ENCODE measurements at places on chromosomes 12 and 14. TPM values are rescaled to one million over a fixed set of nuclear protein-coding genes. Genes with fewer than 3 reads are reported as not detected.

PALS1 gene
- 31.8 TPM for total RNA-seq

APOF gene
- total RNA-seq: not detected

CD163 gene
- total RNA-seq: 0.06 TPM

TMEM19 gene
- 12.9 TPM for total RNA-seq

GRCh38 chr14:55697414-55697861 is 117.4 kb downstream of the KTN1 start:
- no peak overlapping the region for H3K4me3 ChIP-seq
- no peak overlapping the region for H3K27ac ChIP-seq
- DNase-seq: no peak
- no peaks in the 10 kb centered on the region for H3K4me1 ChIP-seq

- H3K4me1 ChIP-seq: peaks cover 10% of the 10 kb centered on the region
- no peak overlapping the region for H3K27ac ChIP-seq
- H3K27me3 ChIP-seq: peaks cover 69% of the 10 kb centered on the region
- H3K4me3 ChIP-seq: no peak overlapping the region
- no peaks in the 10 kb centered on the region for H3K36me3 ChIP-seq
Observed at GRCh38 chr12:64826234-64826633, 1.8 kb downstream of the TBC1D30 start.

All from cardiac muscle cell (in vitro differentiated cells and primary cell).